ENCODE measurements at places on chromosomes 5 and 9. TPM values are rescaled to one million over a fixed set of nuclear protein-coding genes. Genes with fewer than 3 reads are reported as not detected.
A peak's percentile ranks its signal among the peaks of the same experiment; 100 is the strongest.

GRCh38 chr5:96861076-96861475, 15.2 kb upstream of the ERAP2 start:
- no peak for DNase-seq

DNA sequence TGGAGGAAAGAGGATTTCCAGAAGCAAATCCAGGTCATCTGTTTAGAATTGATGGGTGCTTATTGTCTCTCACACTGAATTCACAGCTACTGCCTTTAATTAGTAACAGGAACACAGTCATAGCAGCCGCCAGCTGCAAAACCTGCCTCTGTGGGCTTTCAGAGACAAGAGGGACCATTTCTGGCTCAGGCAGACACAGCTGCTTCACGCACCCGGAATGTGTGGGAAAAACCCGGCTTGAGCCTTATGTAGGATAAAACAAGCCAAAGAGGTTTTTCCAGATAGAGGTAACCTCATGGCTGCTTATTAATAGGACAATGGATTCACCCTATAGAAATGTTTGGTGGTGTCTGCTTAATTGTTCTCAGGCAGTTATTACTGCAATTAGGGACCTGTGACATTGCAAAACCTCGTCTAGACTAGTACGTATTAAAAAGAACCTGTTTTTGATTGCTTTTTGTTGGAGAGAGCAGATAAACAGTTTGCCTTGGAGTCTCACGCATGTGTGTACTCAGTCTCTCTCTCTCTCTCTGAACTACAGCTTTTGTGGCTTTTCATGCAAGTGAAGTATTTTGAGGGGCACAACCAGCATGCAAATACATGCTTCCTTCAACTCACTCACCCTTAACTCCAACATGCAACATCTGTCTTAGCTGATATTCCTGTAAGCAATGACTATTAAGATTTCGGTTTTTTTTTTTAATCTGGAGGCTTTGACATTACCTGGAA, 302.7 kb downstream of the PLK2 start:
- no peak for DNase-seq

DNA sequence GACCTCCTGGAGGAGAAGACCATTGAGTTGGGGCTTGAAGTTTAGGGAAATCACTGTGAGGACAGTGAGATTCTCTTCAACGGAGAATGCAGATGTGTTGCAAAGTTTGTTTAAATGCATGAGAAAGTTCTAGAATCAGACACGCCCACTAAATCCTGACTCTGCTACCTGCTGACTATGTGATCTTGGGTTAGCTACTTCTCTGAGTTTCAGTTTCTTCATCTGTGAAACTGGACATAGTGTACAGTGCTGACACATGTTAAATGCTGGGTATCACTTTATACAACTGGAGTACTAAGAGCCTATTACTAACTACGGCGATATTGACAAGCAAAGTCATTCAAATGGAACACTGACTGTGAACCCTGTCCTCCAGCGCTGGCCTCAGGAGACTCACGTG, 255.5 kb downstream of the HSPA4 start:
- no peak for DNase-seq

GRCh38 chr9:126419475-126419874, 92.8 kb downstream of the MVB12B start:
- peak; percentile 64 for DNase-seq

- no peak for DNase-seq
Observed at GRCh38 chr9:91176426-91176825, 185.3 kb downstream of the AUH start.

PCDHA9 gene
- total RNA-seq = 0.26 TPM
